ENCODE measurements at places on chromosomes 12 and 14. TPM values are rescaled to one million over a fixed set of nuclear protein-coding genes. Genes with fewer than 3 reads are reported as not detected.

GRCh38 chr14:37078131-37078530 lies 94.3 kb downstream of the SLC25A21 start:
- no peak for DNase-seq

The SLC35F4 gene
- 0.71 TPM for total RNA-seq

DNA sequence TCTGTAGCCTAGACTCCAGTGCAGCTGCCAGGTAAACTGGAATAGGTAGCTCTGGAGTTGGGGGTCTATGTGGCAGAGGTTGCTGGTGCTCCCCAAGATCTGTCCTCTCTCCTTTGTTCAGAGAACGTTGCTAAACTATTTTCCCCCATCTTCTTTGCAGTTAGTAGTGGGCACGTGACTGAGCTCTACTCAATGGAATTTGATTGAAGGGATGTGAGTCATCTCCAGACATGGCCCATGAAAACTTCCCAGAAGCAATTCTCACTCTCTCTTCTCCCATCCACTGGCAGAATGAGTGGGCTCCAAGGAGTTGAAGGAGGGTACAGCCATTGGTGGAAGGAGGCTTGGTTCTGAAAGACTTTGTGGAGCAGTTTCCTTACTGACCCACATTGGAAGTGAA lies 44.0 kb downstream of the PAH start:
- DNase-seq: no peak

DNA sequence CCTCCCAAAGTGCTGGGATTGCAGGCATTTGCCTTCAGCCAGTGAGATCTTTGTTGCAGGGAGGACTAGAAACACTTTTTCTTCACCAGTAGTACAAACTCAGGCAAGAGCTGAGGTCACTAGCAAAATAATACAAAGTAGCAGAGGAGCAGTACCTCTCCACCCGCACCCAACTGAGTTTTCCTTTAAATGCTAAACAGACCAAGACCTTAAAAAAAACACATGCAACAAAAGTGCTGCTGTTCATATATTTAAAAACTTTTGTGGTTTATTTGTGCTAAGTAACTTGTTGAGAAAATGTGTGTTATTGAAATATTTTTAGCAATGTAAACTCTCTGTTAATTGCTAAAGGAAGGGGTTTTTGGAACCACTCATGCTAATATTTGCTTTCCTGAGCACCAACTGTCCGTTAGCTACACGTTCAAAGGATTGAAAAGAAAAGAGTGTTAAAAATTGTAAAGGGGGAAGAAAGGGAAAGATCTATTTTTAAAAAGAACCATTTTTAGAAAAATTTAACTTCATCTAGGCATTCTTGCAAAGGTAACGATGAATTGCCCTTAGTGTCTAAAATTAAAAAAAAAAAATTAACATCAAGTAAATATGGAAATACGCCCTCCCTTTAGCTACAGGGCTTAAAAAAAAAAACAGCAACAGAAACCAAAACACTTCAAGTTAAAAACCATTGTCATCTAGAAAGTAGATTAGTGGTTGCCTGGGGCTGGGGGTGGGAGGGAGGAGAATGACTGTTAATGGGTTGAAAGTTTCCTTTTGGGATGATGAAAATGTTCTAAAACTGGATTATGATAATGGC lies 114.0 kb upstream of the KRAS start:
- DNase-seq: no peak

The RNASE7 gene
- not detected for total RNA-seq

The NKX2-1 gene
- total RNA-seq: 0.40 TPM

The DPY19L2 gene
- total RNA-seq: 25.3 TPM

- no peak for DNase-seq
Observed at GRCh38 chr14:24395609-24396582, 2.9 kb upstream of the NYNRIN start.

- DNase-seq: no peak
Observed at GRCh38 chr12:93587611-93588010, 15.1 kb downstream of the SOCS2 start.

The ART4 gene
- not detected for total RNA-seq

DNA sequence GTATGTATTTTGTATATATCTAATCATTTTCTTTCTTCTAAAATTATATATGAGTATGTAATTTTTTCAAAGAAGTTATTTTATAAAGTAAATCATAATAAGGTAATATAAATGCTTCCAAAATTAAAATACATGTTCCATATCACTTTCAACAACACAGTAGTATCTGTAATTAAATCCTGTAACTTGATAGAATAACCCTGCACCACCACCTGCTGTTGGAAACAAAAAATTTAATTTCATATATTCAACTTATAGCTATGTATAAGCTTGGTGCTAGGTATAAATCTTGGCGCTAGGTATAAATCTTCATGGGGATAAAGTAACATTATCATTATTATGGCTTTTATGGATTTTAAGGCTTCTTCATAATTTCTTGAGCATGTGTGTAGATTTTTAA lies 149.7 kb upstream of the DCN start:
- DNase-seq: no peak

The SLC25A21 gene
- total RNA-seq: 0.25 TPM

GRCh38 chr14:55979781-55980180 lies 138.4 kb upstream of the PELI2 start:
- no peak for DNase-seq

The NELL2 gene
- total RNA-seq: 305 TPM

The BTBD6 gene
- 59.9 TPM for total RNA-seq

DNA sequence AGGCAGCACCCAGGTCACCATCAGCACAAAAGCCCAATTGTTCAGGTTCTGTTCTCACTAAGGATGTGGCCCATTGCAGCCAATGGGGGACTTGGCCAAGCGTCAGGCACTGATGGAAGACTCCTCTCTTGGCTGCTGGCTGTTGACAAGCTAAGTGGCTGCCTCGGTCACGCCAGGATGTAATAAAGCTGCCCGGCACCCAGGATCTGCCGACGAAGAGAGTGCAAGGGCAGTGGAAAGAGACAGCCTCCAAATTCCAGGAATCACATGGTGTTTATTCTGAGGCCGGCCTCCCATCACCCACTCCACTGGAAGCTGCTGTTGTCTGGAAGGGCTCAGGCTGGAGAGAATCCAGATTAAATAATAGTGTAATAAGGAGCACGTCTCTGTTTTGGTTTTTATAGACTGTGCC lies 451.8 kb upstream of the TBX3 start:
- DNase-seq: peak; percentile 56

The CABP1 gene
- 378 TPM for total RNA-seq

- DNase-seq: no peak
Observed at GRCh38 chr12:51814311-51815088, 34.0 kb downstream of the FIGNL2 start.

The AACS gene
- total RNA-seq: 104 TPM

DNA sequence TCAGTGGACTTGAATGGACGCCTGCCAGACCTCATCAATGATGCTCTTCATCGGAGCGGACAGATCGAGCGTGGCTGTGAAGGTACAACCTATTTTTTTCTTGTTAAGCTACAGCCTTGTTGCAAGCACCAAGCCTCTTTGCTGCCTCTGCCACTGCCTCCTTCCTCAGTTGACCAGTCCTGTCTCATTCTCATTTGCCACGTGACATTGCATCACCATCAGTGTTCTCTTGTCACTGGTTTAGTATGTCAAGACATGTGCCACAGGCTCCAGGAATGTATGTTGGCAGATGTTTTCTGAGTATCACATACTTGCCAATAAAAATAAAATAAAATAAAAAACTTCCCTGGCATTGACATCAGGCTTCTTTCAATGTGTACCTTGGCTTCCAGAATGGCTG lies 798.1 kb downstream of the NRXN3 start:
- no peak for DNase-seq

DNA sequence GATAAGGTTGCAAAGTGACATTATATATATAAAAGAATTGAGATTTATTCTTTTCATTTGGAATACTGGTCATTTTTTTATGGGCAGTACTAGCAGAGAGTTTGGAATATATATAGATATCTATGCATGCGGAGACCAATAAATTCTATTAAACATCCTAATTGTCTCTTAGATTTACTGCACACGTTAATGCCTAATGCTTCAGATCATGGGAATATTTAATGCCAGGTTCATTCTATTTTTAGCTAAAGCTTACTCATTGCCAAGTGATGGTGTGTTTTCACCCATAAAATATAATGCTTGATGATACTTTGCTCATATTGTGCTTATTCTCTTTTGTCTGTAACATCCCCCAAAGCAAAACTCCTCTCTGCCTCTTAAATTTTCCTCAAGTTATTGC lies 264.4 kb downstream of the TMEM117 start:
- no peak for DNase-seq

The PHLDA1 gene
- 17.8 TPM for total RNA-seq

GRCh38 chr12:122420471-122421162 lies 1.9 kb downstream of the CLIP1 start:
- DNase-seq: no peak

The ACADS gene
- 12.9 TPM for total RNA-seq

The GPR65 gene
- total RNA-seq: 0.13 TPM

DNA sequence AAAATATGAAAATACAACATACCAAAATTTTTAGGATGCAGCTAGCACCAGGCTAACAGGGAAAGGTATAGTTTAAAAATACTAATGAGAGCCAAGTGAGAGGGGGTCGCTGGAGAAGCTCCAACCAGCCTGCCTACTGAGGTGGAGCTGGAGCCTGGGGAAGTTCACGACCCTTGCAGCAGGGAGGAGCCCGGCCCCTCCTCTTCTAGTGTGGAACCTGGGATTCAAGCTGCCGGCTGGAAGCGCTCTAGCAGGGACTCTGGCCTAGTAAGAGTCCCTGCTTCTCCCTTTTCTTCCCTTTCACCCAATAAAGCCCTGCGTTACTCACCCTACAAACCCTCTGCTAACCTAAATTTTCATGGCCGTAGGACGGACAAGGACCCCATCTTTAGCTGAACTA lies 5.0 kb upstream of the KCNK13 start:
- no peak for DNase-seq

- DNase-seq: no peak
Observed at GRCh38 chr14:74240794-74241651, 1.8 kb downstream of the VSX2 start.

GRCh38 chr14:97924922-97925613 lies 1127.9 kb downstream of the VRK1 start:
- no peak for DNase-seq

GRCh38 chr12:22409377-22410164 lies 75.1 kb upstream of the ST8SIA1 start:
- DNase-seq: no peak

The TTC9 gene
- total RNA-seq: 14.5 TPM

GRCh38 chr12:9694241-9694640 lies 24.7 kb downstream of the CLEC2D start:
- no peak for DNase-seq

GRCh38 chr12:108341356-108341755 lies 2.2 kb upstream of the CMKLR1 start:
- DNase-seq: no peak

GRCh38 chr12:31220633-31221550 lies 105.1 kb downstream of the SINHCAF start:
- DNase-seq: no peak

DNA sequence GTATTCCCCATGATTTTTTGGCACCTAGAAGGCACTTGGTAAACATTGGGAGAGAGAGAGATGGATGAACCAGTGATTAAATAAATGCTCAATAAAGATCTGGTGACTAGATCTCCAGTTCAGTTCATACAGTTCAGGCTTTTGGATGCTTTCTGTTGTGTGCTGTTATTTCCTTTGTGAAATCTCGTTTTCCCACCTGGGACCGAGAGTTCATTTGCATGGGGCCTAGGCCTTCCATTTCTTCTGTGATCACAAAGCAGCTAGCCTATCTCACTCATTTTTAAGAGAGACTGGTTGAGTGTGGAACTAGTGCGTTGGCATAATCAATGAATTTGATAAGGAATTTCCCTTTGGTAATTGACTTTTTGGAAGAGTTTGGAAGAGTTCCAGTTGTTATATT lies 104.0 kb downstream of the VRK1 start:
- DNase-seq: no peak

The MIP gene
- not detected for total RNA-seq

- no peak for DNase-seq
Observed at GRCh38 chr12:26298785-26299621, 103.6 kb downstream of the SSPN start.

GRCh38 chr12:48424644-48425043 lies 47.7 kb upstream of the ANP32D start:
- DNase-seq: no peak

The A2ML1 gene
- total RNA-seq: 6.3 TPM

GRCh38 chr12:26292596-26292995 lies 97.2 kb downstream of the SSPN start:
- no peak for DNase-seq

The C1S gene
- 35.6 TPM for total RNA-seq

GRCh38 chr12:27604431-27604830 lies 80.4 kb downstream of the PPFIBP1 start:
- no peak for DNase-seq

Data from dorsolateral prefrontal cortex (tissue), 122 donors.